ENCODE measurements at places on chromosomes 5 and 9.

DNA sequence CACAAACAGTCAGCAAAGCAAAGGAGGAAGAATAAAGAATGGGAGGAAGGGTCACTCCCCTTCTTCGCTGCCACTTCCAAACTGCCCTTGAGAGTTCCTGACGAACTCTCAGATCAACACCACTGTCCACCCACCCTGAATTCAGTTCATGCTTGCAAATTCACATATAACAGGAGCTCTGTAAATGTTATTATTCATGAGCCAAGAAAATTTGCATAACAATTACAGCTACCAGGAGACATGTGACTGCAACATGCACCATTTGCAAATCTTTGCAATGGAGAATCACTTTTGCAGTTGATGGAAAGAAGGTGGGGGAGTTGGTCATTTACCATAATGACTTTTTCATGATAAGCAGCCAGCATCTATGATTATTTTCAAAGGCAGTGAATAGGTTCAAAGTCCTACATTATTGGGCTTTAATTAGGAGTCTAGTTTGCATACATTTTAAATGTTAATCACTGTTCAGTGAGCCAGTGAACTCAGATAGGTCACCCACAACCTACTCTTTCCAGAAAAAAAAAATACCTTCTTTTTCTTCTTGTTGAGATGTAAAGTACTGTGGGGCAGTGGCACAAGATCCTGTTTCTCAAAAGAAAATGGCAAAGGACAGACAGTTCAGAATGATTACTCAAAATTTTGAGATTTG lies 149.7 kb downstream of the CAAP1 start:
- DNase-seq, result no peak

DNA sequence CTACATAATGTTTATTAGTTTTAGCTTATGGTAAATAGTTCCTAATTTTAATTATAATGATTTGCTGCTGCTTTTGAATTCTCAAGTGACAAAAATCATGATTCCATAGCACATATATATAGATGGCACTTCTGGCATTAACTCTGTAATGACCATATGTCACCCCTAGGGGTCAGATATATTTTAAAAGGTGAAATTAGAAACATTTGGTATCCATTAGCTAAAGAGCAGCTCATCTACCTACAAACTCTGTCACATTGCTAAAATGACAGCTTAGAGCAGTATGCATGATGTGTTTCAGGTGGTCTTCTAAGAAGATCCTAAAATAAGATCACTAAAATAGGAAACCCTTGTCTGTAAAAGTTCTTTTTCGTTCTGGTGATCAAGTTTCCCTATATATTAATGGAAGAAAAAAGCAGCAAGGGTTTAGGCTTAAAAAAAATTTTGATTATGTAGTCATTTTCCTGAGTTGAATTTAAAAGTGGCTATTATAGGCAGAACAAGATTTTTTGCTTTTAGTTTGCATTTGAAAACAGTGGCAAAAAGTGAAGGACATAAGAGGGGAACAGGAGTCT lies 157.7 kb upstream of the POU5F2 start:
- no peak for DNase-seq

- DNase-seq, result no peak
These were observed 3.6 kb downstream of the SLC24A2 start for GRCh38 chr9:19785230-19785629.

DNA sequence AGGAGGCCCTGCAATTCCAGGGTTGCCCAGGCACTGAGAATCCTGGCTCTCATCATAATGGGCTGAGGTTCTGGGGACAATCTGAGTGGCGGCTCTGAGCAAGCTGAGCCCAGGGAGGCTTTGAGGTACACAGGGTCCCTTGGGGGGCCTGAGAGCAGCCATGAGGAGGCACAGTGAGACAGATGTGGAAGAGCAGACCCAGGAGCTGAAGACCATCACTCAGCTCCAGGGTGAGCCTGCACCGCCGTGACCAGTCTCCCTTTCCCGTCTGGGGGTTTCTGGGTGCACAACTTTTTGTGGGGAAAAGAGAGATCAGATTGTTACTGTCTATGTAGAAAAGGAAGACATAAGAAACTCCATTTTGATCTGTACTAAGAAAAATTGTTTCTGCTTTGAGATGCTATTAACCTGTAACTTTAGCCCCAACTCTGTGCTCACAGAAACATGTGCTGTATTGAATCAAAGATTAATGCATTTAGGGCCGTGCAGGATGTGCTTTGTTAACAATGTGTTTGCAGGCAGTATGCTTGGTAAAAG lies at the start of gene CCDC183:
Gene CCDC183, plus strand, starts transcription at position 101 of the 537 bp plus-strand sequence. Its CDS starts 60 bp downstream, at position 161.
- no peak for DNase-seq

DNA sequence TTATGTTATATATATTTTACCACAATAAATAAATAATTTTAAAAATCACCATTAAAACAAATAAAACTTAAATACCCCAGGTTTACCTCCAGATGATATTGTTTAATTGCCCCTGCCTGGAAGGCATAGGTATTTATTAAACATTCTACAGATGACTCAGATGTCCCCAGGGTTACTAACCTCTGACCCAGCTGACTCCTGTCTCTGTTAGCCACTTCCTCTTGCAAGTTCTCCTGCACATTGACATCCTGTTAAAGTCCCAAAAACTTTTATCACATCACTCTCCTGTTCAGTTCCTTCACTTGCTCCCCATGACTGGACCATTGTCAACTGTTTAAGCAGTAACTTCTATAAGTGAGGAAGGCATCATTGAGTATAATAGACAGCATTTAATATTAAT lies 37.0 kb upstream of the RAB3C start:
- DNase-seq, result no peak

DNA sequence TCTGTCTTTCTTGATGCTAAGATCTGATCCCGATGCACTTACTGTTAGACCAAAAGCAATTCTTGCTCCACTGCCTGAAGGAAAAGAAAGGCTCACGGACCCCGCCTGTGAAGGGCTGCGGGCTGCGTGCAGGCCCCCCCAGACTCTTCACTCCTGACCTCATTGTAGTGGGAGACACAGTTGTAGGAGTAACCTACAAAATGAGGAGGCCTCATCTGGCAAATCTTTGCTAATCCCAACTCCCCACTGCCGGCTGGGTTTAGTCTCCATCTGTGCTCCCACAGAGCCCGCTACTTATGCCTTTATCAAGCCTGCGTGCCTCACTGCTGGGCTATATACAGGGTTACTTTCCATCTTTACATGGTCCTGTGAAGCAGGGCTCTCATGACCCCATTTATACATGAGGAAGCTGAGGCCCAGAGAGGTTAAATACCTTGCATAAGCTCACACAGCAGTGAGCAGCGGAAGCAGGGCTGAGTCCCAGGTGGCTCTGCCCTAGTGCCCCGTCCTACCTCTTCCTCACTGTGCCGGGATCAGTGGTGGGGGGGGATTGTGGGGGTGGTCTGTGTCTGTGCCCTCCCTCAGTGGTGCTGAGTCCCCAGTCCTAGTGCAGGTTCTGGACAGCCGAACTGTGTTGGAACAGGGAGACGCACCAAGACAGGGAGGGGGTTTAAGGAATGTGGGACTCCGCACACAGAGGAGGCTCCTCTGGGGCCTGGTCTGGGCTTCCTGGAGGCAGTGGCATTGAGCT lies 43.9 kb upstream of the RNF130 start:
- no peak for DNase-seq

- DNase-seq, result no peak
These were observed 14.1 kb downstream of the RGS3 start for GRCh38 chr9:113477661-113478060.

- DNase-seq, result no peak
These were observed 13.5 kb downstream of the GALNT10 start for GRCh38 chr5:154203798-154204578.

- no peak for DNase-seq
These were observed 63.1 kb downstream of the SH3TC2 start for GRCh38 chr5:148999741-149000140.

DNA sequence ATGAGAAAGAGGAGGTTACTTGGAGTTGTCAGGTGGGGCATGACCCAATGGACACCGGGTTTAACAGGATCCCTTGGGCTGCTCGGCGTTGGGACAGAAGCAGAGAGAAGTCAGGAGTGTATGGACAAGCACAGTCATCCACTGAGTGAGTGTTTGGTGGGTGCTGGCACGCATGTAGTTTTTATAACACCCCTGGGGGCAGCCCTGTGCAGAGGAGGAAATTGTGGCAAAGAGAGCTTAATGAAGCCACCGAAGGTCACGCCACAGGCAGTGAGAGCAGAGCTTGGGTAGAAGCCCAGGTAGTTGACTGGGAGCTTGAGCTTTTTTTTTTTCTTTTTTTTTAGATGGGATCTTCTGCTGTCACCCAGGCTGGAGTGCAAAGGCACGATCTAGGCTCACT lies 43.2 kb upstream of the IER5L start:
- no peak for DNase-seq

DNA sequence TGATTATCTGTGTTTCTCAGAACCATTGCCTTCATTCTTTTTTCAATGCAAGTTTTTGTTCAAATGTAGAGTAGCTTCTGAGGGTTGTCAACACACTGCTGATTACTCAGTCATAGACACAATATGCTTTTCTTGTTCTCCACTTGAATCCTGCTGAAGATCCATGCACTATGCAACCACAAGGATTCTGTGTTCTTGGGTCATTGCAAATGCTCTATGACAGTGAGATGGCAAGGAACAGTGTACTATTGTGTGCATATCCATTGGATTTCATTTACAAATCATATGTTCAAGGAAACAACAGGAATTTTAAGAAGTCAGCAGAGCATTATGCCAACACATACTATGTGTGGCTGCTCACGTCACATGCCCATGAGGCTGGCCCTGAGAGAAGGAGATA lies 1590.2 kb downstream of the EFNA5 start:
- DNase-seq, result no peak

DNA sequence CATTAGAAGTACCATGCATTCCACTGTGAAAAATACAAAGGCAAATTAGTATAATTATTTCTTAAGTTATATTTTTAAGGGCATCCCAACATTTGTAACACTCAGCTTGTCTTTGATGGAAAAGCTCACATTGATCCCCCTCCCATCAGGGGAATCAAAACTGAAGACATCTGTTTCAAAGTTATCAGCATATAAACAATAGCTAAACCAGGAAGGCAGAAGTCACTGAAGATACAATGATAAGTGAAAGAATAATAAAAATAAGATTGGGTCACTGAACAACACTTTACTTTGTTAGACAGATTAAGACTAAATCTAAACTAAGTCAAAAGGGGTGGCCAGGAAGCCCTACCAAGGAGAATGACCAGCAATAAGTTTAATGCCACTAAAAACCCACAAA lies 801.9 kb upstream of the ACO1 start:
- DNase-seq, result no peak

Measured in NCI-H2029 (cell line).